Non-pigmented ciliary epithelial cell (primary cell): ENCODE measurements at places on chromosomes 7 and 10.

DNA sequence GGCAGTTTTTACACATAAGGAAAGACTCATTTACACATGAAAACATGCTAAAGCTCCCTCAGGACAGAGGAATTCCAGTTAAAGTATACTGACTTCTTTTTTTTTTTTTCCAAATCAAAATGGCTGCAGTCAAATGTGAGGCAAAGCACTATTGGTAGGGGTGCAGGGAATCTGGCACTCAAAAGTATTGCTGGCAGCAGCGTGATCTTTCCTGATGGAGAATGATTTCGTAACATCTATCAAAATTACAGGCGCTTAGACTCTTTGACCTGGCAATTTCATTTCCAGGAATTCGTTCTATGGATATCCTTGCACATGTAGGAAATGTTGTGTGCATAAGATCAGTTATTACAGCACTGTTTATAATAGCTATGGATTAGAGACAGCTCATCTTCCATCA is 65.7 kb downstream of the VSTM4 start:
- DNase-seq: no peak

- DNase-seq: no peak
These were observed 453.2 kb downstream of the DPP6 start for GRCh38 chr7:154505362-154505761.

DNA sequence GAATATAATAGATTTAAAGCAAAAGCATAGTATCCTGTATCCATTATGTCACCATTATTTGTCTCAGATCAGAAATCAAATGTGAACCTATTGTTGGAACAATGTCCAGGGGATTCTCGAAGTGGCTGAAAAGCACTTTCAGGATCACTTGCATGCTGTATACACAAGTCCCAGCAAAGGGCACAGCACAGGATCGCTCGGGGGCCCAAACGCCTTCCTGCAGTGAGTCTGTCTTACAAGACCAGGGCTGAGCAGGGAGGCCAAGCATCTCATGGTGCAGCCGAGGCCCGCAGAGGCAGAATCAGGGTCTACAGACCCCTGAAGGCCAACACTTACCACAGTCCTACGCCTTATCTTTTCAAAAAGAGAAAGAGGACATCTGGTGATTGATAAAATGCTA is 92.3 kb downstream of the TNS3 start:
- DNase-seq: no peak

DNA sequence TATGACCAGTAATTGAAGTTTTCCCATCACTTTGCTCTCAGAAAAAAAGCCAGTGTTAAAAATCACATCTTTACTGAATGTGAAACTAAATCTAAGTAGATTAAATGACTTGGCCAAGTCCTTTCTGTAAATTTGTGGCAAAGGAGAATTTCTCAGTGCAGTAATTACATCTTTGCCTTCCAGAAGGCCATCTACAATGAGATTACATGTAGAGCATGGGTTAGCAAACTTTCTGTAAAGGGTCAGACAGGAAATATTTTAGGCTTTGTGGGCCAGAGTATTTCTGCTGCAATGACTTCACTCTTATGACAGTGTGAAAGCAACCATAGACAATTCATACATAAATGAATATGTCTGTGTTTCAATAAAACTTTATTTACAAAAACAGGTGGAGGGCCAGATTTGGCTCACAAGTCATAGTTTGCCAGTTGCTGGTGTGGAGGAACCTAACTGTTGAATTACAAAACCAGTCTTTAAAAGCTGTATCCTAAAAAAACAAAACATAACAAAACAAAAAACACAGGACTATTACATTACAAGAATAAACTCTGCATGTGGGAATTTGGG is 191.0 kb downstream of the TAX1BP1 start:
- DNase-seq: no peak

- DNase-seq: no peak
These were observed 8.4 kb upstream of the PVRIG start for GRCh38 chr7:100211342-100211780.

GRCh38 chr10:47045331-47045861 is 134.2 kb downstream of the PTPN20 start:
- no peak for DNase-seq
